Stimulated activated CD8-positive, alpha-beta memory T cell treated with anti-CD3 and anti-CD28 coated beads, Interleukin-2, amount 100 ng/mL, for 1 hour (primary cell): ENCODE measurements at places on chromosomes 1 and 21.

GRCh38 chr21:19833082-19833481 is 1165.1 kb upstream of the NCAM2 start:
- no peak for DNase-seq

DNA sequence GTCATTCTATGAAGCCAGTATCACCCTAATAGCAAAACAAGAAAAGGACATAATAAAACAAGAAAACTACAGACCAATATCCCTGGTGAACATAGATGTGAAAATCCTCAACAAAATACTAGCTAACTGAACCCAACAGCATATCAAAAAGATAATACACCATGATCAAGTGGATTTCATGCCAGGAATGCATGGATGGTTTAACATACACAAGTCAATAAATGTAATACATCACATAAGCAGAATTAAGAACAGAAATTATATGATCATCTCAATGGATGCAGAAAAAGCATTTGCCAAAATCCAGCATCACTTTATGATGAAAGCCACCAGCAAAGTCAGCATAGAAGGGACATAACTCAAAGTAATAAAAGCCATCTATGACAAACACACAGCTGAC is 6.5 kb upstream of the PM20D1 start:
- no peak for DNase-seq

GRCh38 chr21:25997788-25998611 is 172.6 kb downstream of the APP start:
- no peak for DNase-seq

DNA sequence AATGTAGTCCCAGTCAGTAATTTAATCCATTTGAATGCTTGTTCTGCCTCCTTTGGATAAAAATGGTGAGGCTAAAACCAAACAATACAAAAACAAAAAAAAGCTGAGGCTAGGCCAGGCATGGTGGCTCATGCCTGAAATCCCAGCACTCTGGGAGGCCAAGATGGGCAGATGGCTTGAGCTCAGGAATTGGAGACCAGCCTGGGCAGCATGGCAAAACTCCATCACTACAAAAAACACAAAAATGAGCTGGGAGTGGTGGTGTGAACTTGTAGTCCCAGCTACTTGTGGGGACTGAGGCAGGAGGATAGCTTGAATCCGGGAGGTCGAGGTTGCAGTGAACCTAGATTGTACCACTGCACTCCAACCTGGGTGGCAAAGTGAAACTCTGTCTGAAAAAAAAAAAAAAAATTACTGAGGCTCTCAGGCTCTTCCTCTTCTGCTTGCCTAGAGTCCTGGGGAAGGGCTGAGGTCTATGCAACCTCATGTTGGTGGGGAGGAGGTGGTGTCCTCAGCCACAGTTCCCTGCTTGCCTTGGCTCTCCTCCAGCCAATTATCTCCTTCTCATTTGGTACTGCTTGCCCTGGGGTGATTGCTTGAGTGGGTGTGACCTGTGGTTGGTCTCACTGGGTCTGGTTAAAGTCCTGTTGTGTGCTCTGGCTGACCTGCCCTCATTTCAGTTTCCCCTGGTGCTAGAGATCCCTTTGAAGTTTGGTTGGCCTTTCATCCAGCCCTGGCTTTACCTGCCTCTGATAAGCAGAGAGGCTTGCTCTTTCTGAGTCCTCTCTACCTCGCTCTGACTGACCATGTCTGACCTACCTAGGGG is 20.9 kb downstream of the S1PR1 start:
- DNase-seq, result no peak

DNA sequence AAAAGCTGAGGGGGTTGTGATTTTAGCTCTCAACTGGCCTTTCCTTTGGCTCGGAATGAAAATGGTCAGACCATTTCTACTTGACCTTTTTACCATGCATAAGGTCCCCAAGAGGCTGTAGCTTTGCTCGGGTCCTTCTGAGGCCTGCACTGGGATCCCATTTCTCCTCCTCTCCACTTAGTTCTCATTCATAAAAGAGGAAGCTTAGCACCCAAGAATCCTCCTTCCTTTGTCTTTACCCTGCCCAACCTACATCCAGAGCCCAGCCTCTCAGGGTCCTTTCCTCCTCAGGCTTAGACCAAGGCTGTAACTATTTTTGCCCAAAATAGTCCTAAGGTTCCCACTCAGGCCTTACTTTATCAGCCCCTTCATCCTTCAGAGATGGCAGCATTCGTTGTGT is 6.0 kb upstream of the SLC27A3 start:
- DNase-seq, result no peak

- no peak for DNase-seq
These were observed 71.3 kb upstream of the S1PR1 start for GRCh38 chr1:101165532-101165931.

DNA sequence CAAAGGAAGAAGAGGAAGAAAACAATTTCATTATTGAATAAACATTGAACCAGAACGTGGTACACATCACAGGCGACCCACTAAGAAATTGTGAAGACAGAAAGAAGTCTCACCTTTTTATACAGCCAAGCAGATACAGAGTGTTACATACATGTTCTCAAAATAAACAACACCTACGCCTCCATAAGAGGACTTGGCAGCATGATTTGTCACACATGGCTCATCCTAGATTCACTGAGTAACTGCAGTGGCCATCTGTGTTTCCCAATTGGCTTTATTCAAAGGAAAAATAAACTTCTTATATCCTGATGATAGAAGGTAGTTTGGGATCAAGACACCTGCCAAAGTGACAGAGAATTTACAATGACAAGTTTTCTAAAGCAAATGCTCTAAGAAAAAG is 7.6 kb upstream of the KRTAP19-8 start:
- DNase-seq, result no peak

DNA sequence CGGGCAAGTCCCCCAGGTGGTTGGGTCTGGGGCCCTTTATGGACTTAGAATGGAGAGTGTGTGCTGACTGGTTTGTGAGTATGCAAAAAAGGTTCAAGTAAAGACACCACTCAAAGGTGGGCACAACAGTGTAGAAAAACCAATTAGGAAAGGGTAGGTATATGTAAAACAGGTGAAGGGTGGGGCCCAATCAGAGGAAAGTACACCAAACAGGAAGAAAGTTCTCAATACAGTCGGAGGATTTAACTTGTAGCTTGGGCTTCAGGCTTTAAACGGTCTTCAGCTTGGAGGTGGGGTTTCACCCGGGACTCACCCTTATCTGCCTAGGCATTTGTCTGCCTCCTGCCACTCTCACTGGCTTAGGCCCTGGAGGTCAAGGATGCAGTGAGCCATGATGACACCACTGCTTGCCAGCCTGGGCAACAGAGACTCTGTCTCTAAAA is 6.8 kb upstream of the PUM1 start:
- no peak for DNase-seq

- no peak for DNase-seq
These were observed 76.5 kb downstream of the VWA5B1 start for GRCh38 chr1:20367116-20367585.

DNA sequence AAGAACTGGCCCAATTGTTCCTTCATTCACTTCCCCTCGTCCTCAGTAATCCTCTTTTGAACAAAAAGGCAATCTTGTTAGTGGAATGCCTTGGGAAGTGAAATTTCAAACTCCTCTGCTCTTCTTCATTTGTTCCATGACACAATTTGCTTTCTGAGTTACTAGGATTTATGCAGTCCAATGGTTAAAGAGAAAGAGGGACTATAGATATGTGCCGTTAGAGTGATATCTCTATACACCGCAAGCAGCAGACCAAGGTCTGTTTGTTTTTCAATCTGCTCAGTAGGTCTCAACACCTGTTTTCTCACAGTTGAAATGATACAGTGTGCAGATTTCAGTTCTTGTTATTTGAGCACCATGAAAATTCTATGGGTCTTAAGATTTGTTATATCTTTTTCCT is 244.0 kb downstream of the DNM3 start:
- DNase-seq, result no peak

DNA sequence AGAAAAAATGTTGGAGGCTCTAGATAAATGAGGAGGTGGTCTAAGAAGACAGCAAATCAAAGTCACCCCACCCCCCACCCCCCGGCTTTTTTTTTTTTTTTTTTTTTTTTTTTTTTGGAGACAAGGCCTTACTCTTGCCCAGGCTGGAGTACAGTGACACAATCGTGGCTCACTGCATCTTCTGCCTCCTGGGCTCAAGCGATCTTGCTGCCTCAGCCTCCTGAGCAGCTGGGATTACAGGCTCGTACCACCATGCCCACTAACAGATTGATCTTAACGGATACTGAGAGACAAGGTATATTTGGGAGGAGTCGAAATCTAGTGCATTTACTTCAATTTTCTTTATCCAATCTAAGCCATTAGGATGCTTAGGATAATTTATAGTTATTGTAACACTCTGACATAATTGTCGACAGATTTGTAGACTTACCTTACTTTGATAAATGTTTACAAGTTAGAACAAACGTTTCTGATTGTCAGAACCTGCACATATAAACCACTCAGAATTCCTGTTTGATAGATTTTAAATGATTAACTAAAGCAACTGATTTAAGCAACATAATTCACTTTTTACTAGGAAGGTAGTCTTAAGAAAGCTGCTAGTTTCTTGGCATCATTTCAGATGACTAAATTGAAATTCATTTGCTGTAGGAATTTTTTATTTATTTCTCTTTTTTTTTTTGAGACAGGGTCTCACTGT is 33.7 kb upstream of the NBL1 start:
- DNase-seq, result no peak

- no peak for DNase-seq
These were observed 103.5 kb upstream of the ST6GALNAC5 start for GRCh38 chr1:76763738-76764137.

DNA sequence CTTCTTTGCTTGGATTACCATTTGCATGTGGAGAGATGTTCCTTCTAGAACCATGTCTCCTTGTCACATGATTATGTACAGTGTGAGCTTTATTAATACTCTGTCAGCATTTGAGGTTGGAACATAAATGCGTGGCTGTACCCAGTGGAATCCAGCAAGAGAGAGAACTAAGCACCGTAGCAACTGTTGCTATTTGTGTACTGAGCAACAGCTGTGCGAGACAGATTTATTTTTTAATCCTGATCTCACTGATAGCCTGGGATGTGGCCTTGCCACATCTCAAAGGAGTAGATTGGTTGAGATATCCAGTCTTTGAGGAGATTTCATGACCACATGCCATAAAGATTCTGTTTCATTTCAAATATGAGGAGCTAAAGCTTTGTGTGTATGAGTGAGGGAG is 43.4 kb downstream of the KIF1B start:
- no peak for DNase-seq

DNA sequence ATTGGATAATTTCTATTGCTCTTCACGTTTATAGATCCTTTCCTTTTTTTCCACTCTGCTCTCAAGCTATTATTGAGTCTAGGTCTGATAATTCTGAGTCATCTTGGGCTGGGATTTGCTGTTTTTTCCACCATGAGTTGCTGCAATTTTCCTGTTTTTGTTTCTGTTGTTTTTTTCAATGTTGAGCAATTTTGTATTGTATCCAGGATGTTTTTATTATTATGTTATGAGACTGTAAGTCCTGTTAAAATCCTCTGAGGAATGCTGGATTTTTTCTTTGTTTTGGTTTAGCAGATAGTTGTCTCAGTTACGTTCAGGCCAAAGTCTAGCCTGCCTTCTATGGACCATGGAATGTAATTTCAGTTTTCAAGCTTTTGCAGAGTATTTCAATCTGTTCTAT is 13.0 kb upstream of the SLC35A3 start:
- no peak for DNase-seq

DNA sequence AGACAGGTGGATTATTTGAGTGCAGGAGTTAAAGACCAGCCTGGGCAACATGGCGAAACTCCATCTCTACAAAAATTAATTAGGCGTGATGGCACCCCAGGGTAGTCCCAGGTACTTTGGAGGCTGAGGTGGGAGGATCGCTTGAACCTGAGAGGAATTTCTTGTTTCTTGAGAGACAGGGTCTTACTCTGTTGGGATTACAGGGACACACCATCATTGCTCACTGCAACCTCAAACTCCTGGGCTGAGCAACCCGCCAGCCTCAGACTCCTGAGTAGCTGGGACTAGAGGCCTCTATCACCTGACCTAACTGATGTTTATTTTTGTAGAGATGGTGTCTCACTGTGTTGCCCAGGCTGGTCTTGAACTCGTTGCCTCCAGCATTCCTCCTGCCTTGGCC is 24.8 kb downstream of the DHX9 start:
- DNase-seq, result no peak

DNA sequence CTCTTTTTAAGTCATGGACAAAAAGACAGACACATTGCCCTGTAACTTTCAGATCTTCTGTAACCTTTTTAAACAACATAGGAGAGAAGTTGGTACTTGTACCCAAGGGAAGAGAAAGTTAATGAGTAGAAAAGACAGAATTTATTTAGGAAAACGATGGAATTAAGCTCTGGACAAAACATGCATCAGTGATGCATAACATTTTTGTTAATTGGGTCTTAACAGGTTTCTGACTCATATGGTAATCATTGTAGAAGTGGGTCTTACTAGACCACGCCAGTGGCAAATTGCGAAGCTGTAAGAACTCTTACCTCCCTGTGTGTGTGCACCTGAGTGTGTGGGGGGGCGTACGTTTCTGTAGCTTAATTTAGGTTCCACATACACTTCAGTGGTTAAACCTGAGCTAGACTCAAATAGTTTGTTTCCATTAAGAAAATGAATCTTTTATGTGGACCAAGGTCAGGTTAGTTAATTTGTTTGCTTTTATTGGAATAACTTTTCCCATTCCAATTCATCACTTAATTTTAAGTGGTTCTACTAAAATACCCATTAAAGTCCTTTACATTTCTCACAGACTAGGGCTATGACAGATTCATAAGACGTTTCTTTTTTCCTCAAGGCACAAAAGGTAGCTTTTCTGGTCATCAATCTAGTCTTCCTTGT is 48.1 kb downstream of the NFIA start:
- DNase-seq, result no peak

GRCh38 chr1:59979666-59980065 is 53.1 kb upstream of the CYP2J2 start:
- no peak for DNase-seq

DNA sequence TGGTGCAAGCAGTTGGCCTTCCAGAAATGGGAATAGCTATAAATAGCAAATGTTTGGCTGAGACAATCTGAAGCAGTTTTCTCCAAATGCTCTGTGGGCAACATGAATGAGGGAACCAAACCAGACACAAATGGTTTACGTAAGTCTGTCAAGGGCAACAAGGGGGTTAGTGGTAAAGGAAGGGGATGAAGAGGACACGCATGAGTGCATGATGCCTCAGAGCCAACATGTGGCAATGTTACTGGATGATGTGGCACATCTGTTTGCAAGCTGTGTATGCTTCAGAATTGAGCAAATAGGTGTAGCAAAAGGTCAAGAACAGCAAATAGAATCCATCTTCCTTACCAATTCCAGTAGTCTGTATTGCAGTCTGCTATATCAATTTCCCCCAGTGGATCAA is 76.3 kb upstream of the LMO4 start:
- DNase-seq, result no peak

GRCh38 chr1:22545141-22545540 is 18.1 kb upstream of the EPHA8 start:
- DNase-seq, result no peak

DNA sequence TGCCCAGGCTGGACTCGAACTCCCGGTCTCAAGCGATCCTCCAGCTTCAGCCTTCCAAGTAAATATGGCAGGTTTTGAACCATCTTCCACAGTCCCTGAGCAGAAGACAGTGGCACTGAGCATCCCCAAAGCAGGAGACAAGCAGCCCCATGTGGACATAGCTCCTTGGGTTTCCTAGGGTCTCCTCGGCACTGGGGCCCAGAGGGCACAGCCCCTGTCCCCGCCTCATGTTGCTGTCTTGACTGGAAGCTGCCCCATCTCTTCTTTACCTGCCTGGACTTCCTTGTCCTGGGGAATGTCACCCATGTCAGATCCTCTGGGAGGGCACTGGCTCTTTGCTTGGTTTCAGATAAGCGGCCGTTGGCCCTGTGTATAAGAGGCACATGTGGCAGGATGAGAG is 263.7 kb upstream of the RAB4A start:
- DNase-seq, result no peak

GRCh38 chr21:14527696-14528652 is 18.1 kb downstream of the SAMSN1 start:
- DNase-seq, result no peak

GRCh38 chr1:79079770-79080169 is 73.2 kb upstream of the ADGRL4 start:
- no peak for DNase-seq
